ENCODE measurements at places on chromosomes 1 and 21.

DNA sequence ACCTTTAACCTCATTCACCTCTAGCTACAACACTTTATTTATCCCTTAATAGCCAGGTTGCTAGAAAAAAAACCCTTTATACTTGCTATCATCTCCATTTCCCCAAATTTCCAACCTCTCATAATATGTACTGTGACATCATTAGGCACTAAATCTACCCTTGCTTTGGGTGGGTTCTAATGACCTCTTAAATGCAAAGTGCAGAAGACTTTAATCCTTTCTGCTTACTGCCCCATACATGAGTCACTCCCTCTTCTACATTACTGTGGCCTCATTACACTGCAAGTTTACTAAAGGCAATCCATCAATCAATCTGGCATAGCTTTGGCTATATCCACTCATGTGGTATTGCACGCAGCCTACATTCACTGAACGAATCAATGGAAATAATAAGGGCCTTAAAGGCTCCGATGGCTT lies 353.3 kb downstream of the SMYD3 start:
- no peak for DNase-seq

- DNase-seq = no peak
Observed at GRCh38 chr1:232872284-232872683, 67.1 kb downstream of the MAP10 start.

DNA sequence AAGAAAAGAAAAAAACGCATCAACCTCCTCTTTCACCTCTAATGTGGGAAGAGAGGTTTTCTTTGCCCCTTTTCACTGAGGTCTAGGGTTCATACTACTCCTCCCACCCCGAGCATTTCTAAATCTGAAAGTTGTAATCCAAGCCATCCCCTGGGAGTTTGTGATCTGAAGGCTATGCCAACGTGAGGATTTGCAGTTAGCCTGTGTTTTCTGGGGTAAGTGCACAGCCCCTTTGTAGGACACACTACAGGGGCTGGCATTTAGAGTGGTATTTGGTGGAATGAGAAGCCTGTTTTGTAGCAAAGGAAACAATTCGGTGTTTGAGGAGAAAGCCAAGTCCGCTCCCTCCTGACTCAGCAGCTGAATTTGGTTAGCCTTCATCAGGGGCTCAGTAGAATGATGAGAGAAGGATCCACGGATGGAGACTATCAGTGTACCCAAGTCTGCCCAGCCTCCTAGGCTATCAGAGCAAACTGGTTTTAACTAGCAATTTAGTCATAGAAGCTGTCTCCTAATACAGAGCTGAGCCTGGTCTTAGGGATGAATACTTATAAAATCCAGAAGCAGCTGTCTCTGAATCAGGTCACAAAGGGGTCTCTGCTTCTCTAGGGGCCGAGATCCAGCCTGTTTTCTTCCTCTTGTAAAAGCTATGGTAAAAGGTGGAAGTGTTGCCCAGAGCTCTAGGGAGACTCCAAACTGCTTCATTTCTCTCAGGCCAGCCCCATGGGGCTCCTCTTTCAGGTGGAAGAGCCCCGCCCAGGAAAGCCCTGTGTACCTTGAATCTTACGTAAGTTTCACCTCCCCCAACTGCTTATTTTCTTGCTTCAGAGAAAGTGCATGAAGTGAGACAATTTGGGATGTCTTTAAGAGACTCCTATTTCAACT lies 2.1 kb downstream of the PCP4L1 start:
- DNase-seq = no peak

GRCh38 chr1:221435504-221435904 lies 306.4 kb downstream of the DUSP10 start:
- peak; percentile 70 for DNase-seq

DNA sequence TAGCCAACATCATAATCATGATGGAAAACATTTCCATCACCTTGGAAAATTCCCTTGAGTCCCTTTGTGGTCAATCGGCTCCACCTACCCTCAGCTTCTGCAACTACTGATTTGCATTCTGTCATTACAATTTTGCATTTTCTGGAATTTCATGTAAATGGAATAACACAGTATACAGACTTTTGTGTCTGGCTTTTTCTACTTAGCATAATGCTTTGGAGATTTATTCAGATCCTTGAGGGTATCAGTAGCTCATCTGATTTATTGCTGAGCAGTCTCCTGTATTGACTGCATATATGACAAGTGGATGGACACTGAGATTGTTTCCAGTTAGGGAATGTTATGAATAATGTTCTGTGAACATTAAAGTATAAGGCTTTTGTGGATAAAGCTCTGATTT lies 358.3 kb downstream of the USP25 start:
- DNase-seq = no peak

Data from RKO (cell line).